HS-5 (cell line): ENCODE measurements at places on chromosomes 3 and 15.
A peak's percentile ranks its signal among the peaks of the same experiment; 100 is the strongest.

- no peak for DNase-seq
Measured at GRCh38 chr3:136858381-136858780, 3.6 kb upstream of the NCK1 start.

GRCh38 chr15:77352887-77353286 lies 67.0 kb downstream of the PEAK1 start:
- no peak for DNase-seq

DNA sequence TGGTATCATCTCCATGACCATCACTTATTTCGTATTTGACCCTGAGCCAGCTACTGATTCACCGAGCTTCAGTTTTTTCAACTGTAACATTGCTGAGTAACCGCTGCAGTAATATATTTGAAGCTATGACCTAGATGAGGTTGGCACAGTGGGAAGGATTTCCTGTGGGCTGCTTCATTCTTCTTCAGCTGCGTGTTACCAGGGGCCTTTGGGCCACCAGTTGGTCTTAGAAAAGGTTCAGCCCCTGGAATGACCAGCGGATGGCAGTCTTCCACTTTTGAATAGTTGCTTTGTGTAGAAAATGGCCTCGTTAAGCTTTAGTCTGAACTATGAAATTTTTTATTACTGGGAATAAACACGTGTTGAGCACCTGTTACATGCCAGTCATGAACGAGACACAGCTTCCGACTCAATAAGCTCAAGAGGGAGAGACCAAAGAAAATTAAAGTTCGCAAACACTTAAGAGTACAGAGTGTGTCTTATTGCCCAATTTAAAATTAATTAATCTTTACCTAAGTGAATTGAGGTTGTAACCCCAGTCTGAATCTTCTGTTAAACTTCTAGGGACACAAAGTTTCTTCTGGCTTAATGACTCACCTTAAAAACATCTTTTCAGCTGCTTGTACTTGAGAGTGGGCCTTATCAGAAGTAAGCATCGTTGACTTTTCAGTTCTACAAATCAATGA lies 57.6 kb upstream of the NR2E3 start:
- peak; percentile 96 for DNase-seq

DNA sequence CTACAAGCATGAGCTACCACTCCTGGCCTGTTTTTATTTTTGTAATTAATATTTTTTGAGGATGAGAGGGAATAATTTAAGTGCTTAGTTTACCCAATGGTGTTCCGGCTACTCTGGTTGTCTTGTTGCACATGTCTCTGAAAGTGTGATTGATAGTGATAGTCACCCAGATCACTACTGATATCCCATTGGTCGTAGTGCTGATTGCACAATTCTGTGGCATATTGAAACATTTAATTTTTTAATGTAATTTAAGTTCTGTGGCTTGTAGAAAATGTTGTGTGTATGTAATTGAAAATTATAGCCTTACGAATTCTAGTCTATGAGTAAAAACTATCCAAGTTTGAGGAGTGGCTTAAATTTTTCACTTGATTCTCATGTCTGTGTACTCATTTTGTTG lies 11.9 kb downstream of the ARIH2 start:
- DNase-seq: no peak

- no peak for DNase-seq
Measured at GRCh38 chr3:117842086-117842485, 1132.5 kb downstream of the TUSC7 start.

DNA sequence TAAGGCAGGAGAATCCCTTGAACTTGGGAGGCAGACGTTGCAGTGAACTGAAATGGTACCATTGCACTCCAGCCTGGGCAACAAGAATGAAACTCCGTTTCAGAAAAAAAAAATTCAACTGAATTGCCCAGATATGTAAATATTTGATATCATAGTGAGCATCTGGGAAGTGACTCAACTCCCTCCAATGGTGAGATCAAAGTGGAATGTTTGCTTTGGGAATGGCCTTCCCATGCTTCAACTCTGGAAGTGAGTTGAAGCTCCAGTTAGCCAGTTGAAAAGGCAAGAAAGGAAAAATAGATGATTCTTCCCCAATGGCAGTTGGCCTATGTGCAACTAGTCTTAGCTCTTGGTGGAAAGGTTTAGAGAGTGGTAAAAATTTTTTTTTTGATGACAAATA lies 131.6 kb upstream of the CMC1 start:
- peak; percentile 16 for DNase-seq
